GM12878 (cell line): ENCODE measurements at places on chromosomes 12 and 14. TPM values are rescaled to one million over a fixed set of nuclear protein-coding genes. Genes with fewer than 3 reads are reported as not detected.

The SLC5A8 gene
- not detected in 2 replicates for total RNA-seq

The ZNF891 gene
- total RNA-seq: 0.74 and 0.90 TPM in 2 replicates

The CIDEB gene
- 5.1 and 5.5 TPM in 2 replicates for total RNA-seq

The HVCN1 gene
- total RNA-seq: 82.5 and 87.1 TPM in 2 replicates

The YLPM1 gene
- 45.1 and 47.0 TPM in 2 replicates for total RNA-seq

The IFT81 gene
- total RNA-seq: 5.5 and 6.1 TPM in 2 replicates

The IL31 gene
- total RNA-seq: not detected in 2 replicates

The IQSEC3 gene
- not detected in 2 replicates for total RNA-seq

The SLC25A47 gene
- not detected in 2 replicates for total RNA-seq

The CSRP2 gene
- total RNA-seq: 1.0 and 1.6 TPM in 2 replicates

The RNASE7 gene
- not detected in 2 replicates for total RNA-seq

The GDF3 gene
- not detected in 2 replicates for total RNA-seq

The CRIP1 gene
- total RNA-seq: 177 and 188 TPM in 2 replicates

The GRIP1 gene
- total RNA-seq: 0.85 TPM in 1 of 2 replicates, not detected in the other

GRCh38 chr12:108641446-108642268 is 8.0 kb upstream of the SELPLG start:
- no peak for DNase-seq

GRCh38 chr14:89728964-89729363 is 225.6 kb downstream of the EFCAB11 start:
- no peak for DNase-seq

DNA sequence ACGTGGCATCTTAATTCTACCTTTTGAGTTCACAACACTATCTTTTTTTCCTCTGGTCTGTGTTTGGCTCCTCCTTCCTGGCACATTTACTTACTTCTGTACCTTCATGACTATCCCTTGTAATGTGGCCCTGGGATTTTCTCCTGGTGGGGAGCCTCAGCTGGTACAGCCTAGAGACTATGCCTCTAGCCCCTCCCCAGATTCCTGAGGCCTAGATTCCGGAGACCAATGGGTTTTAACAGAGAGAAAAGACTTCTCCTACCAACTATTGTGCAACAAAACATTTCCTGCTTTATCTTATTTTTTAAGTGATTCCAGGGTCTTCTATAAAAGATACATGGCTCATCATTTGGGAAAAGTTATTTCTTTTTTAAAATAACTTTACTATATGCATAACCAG is 216.2 kb upstream of the KRR1 start:
- DNase-seq: no peak

- DNase-seq: no peak
Measured at GRCh38 chr12:7076493-7076892, 15.8 kb downstream of the C1R start.

DNA sequence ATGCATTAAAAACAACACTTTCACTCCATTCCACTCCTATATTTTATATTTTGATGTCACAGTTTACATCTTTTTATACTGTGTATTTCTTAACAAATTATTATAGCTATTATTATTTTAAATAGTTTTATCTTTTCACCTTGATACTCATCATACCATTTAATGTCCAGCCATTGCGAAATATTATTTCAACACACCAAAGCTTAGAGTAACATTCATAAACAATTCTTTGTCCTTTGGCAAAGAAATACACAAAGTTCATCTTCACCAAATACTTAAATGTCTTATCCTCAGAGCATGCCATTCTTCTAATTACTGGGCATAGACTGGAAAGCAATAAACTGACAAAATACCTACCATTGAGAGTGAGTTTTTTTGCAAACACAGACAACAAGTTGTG is 1963.4 kb upstream of the FLRT2 start:
- DNase-seq: no peak

- DNase-seq: no peak
Measured at GRCh38 chr12:71504476-71504875, 64.9 kb downstream of the LGR5 start.

GRCh38 chr12:106586278-106586802 is 3.5 kb downstream of the RFX4 start:
- DNase-seq: no peak

- no peak for DNase-seq
Measured at GRCh38 chr14:67192366-67192765, 3.1 kb downstream of the GARIN2 start.

GRCh38 chr12:100329800-100330199 is 27.1 kb upstream of the SLC17A8 start:
- peak; percentile 77 for DNase-seq

GRCh38 chr12:117674313-117674712 is 294.5 kb downstream of the KSR2 start:
- no peak for DNase-seq

DNA sequence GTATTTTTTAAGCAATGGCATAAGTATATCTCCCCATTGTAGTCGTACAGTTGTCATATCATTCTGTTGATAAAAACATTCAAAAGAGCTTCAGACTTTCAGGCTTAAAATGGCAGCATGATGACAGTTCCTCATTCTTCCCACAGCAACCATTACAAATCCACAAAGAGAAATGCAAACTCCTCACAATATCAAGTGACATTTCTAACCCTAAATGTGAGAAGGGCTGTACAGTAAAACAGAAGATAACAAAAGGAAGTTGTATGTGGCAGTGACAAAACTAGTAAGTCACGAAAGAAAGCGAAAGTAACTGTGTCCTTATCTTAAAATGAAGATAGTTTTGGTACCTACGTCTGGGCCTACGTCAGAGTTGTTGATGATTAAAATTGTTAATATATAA is 46.7 kb downstream of the GXYLT1 start:
- DNase-seq: peak; percentile 42

DNA sequence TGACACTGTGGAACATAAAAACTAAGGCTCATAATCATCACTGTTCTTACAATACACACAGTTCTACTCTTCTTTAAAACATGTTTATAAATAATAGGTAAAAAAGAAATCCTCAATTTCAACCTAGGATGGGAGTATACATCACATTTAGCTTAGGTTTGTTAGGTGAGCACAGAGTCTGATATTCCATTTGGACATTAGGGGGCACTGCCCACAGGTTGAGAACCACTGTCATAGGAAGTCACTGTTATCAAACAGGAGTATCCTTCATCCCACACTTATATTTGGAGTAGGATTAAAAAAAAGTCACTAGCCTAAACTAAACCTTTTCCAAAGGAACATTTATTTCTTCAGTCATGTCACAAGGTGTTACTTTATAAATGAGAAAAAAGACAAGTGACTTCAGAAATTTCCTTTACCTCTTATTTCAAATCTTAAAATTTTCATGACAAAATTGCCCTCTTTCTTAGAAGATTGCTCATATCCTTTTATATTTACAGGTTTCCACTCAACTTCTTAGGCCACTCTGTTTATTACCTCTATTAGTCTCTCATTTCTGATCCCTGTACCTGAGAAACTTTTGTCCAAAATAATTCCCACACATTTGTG is 240.6 kb downstream of the CPNE8 start:
- DNase-seq: peak; percentile 15

- DNase-seq: no peak
Measured at GRCh38 chr12:47816403-47817271, 3.1 kb downstream of the HDAC7 start.

DNA sequence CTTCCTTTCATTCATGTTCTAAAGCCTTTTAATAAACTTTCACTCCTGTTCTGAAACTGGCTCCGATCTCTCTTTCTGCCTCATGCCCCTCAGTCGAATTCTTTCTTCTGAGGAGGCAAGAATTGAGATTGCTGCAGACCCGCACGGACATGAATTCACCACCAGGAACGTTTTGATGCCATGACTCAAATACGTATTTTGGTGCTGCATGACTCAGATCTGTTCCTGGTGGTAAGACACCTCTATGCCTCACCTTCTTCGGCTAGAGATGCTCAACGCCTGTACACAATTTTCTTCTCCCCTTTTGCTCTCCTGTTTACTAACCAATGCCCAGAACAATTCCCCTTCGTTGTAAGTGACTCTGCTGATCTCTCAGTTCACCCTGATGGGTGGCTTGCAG is 52.0 kb upstream of the RIMBP2 start:
- no peak for DNase-seq

- DNase-seq: no peak
Measured at GRCh38 chr12:5768581-5769196, 176.4 kb downstream of the ANO2 start.

DNA sequence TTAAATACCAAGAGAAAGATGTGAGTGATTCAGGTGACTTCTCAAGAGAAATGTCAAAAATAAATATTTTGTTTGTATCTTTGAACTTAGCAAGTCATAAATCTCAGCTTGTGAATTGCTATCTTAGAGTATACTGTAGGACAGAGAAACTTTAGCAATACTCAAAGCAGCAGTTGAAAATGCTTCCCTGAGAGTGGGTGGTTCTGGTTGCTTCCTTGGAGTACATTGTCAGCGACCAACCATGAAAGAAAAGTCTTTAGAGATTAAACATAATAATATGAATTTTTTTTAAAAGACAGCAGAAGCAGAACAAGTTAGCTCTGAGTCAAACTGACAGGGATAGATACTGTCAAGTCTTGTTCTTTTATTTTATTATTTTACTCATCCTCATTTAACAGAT is 86.8 kb upstream of the OSBPL8 start:
- DNase-seq: no peak

DNA sequence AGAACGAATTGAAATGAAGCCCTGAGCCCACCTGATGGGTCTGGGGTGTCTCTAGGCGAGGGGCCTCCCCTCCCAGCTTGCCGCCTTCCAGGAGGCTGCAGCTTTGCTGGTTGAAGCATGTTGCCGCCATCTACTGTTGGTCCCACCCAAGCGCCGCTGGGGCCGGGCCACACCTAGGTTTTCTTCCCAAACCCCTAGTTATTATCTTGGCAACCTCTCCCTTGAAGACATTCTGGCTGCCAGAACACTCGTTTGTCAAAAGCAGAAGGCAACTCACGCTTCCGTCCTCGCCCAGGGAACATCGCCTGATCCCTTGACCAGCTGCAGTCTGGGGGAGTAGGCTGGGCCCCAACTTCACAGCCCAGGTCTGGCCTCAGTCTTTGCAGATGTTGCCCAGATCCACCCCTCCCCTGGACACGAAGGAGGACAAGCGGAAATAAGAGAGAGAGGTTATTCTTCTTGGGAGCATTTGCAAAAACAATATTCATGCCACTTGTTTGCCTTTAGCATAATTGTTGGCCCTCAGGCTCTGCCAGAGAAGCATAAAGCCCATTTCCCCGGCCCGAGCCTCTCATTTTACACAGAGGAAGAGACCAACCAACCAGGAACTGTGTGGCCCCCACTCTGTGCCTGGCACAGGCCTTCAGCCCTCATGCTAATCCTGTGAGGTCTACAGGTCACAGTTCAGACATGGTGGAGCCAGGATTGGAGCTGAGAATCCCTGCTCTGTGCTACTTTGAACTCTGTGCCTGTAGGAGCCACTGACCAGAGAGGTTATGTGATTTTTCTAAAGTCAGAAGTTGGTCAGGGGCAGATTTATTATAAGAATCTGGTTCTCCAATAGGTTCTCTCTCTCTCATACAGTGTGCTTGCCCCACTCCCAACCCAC is 6.8 kb downstream of the EMP1 start:
- no peak for DNase-seq

DNA sequence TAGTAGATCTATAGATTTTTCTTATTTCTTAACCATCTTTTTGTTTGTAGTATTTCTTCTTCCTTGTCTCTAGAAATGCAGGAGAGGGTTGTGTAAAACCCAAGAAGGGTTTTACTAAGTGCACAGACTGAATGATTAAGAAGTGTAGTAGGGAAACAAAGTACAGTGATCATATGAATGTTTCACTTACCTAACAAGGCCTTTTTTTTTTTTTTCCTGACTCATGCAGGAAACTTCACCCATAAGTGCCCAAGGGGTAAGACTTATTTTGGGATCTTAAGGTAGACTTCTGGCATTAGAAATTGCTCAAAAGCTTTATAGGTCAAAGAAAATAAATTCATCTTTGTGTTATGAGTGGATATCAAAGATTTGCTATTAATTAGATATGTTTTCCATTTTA is 10.2 kb downstream of the SCN8A start:
- DNase-seq: no peak

DNA sequence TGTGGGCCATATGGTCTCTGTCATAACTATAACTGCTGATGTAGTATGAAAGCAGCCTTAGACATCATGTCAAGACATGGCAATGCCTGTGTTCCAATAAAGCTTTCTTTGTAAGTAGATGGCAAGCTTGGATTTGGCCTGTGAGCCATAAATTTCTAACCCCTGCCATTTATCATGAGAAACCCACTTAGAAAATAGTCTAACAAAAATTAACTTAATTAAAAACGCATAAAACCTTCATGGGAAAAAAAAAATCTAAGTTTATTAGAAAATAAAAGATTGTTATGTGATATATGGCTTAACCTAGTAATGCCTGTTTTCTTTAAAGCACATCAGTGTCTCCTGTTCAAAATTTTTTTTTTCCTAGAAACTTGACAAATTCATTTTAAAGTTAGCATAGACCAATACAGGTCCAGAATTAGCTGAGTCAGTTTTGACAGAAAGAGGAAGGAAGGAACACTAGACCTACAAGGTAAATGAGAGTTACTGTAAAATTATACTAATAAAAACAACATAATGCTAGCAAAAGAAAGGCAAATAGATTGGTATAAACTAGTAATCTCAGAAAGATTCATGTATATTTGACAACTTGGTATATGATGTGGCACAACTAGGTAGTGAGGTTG is 68.2 kb downstream of the USP15 start:
- DNase-seq: no peak

DNA sequence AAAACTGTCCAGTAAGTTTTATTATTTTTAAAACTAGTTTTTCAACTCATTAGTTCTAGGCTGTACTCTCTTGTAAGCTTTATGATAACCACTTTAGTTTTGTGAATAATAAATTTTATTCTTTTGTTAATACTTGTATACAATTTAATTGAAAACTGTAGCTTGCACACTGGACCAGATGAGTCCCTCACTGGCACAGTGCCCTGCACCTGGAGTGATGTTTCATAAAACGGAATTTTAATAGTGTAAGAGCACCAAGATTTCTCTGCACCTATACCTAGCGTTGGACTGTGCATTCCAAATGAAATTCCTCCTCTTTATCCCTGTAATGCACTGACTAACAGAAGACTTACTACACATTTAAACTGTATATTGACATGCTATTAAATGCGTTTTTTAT is 80.8 kb downstream of the PRIMA1 start:
- DNase-seq: no peak

DNA sequence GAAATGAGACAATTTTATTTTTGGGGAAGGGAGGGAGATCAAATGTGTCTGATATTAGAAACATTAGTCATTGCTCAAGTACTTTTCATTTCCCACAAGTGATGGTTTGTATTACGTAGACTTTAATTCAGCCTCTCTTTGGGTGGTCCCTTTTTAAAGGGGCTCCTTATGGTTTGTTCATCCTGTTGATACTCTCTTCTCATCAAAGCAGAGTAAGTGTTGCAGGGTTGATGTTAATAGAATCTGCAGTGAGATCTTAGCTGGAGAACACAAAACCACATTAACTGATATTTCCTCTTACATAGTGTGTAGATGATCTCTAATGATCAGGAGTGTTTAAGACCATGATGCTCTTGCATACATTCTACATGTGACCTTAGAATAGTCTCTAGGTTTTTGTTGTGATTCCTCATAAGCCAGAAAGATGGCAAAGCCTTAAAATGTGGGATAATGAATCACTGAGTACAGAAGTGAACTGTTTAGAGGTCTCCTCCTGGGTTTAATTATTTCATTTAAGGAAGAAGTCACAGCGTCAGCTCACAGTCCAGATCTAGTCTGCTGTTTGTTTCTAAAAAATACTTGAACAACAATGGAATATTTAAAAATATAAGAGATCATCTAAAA is 87.4 kb upstream of the PTPRR start:
- DNase-seq: no peak
